ENCODE measurements at places on chromosomes 1 and 21.

DNA sequence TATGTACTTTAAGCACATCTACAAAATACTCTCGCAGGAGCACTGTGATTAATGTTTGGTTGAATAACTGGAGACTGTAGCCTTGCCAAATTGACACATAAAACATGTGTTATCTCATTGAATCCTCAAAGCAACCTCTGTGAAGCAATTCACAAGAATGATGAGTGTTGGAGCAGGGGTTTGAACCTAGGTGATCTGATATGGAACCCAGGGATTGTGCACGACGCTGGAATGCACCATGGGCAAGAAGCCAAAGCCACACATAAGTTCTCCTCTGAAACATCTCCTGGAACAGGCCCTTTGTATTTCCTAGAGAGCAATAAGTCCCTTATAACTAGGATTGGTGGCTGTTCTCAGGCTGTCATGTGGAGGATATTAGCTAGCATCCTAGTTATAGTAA is 124.6 kb upstream of the IVNS1ABP start:
- no peak for DNase-seq

DNA sequence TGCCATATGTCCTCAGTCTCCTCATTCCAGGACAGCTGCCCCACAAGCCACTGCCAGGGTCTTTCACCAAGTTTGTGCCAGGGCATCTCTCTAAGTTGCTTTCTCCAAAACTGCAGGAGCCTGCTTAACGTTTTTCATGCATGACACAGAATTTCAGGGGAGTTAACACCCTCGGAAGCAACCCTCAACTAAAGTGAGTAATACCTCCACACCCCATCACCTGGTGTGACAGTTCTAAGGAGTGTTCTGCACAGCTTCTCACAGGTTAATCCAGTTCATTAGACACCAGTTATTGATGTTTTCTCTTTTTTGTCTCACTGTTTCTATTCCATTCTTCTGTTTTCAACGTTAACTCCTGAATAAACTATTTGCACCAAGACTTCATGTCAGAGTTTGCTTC is 115.0 kb downstream of the BACH1 start:
- DNase-seq, result no peak

- no peak for DNase-seq
These were observed 4.0 kb downstream of the SF3B4 start for GRCh38 chr1:149923626-149924025.

DNA sequence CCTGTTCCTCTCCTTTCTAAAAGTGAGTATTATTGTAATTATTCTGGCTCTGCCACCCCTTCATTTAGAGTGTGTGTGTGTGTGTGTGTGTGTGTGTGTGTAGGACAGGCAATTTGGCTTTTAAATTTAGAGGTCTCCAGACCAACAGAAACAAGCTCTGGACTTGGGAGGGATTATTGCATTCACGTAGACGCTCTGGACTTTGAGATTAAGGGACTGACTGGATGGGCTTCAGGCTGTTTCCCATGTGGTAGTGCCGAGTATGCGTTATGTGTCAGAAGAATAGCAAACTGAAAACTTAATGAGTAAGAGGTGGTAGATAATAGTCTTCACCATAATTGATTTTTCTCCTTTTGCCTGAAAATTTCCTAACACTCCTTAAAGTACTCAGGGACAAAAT is 281.9 kb downstream of the USP25 start:
- DNase-seq, result no peak

GRCh38 chr1:52683367-52683940 is 14.7 kb downstream of the COA7 start:
- no peak for DNase-seq

- no peak for DNase-seq
These were observed 30.6 kb upstream of the COL6A1 start for GRCh38 chr21:45950740-45951515.

DNA sequence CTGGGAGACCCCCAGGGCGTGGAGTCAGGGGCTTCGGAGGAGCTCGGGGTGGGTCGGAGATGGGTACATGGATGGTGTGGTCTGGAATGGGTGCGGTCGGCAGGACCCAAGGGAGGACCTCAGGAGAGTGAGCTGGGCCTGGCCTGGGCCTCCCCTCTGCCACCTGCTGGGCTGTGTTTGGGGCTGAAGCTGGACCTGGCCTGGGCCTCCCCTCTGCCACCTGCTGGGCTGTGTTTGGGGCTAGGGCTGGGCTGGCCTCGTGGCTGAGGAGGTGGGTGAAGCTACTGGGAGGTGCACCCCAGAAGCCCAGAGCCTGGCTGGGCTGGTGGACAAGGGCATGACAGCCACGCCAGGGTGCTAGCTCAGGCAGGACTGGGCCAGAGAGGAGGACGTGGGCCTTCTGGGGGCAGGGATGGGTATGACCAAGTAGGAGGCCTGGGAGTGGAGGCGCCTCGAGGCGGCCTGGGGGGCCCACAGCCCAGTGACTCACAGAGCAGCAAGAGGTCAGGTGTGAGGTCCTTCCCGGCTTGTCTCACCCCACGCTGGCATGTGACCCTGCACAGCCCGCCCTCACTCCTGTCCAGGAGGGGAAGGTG is 14.5 kb downstream of the SAMD11 start:
- no peak for DNase-seq

DNA sequence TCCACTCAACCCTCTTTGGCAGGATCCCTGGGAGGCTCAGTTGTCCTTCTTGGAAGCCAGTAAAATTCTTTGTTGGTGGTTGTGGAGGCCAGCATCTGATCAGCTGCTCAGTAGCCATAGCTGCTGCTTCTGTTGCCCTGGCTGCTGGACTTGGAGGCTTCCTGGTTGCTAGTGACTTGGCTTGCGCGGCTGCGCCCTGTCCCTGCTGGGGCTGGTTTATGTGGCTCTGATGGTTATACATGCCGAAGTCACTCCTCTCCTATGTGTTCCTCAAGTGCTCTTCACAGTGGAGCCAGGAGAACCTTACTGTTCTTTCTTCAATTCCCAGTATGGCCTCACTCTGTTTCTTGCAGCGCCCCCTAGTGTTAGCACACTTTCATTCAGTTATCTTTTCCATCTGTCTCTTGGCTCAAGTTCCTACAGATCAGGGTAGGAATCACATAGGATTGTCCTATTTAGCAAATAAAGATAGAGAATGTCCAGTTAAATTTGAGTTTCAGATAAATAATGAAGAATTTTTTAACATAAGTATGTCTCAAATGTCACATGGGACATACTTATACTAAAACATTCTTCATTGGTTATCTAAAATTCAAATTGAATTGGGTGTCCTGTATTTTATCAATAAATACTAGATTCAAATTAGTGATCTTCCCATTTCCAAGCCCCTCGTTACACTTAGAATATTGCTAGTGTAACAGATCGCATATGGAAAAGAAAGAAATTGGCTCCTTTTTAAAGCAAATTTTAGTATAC is 176.5 kb downstream of the TGFB2 start:
- DNase-seq, result peak; percentile 10

DNA sequence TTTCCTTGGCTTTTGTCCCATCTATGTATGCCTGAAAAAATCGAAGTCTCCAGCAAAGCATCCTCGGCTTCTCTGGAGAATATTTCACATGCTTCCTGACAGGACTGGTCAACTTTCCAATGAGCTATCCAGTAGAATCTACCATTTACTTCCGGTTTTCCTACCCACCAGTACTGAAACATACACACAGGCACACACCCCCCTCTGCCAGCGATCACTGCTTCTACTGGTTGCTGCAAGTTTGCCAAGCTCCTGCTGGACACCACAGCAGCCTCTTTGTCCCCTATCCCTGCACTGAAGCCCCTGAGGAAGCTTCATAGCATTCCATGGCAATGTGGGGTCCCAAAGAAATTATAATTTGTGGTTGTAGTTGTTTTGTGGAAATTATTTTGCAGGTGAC is 536.8 kb downstream of the MATN1 start:
- DNase-seq, result no peak

GRCh38 chr1:100882698-100883097 is 11.9 kb downstream of the EXTL2 start:
- no peak for DNase-seq

GRCh38 chr1:79460773-79461436 is 454.4 kb upstream of the ADGRL4 start:
- no peak for DNase-seq

DNA sequence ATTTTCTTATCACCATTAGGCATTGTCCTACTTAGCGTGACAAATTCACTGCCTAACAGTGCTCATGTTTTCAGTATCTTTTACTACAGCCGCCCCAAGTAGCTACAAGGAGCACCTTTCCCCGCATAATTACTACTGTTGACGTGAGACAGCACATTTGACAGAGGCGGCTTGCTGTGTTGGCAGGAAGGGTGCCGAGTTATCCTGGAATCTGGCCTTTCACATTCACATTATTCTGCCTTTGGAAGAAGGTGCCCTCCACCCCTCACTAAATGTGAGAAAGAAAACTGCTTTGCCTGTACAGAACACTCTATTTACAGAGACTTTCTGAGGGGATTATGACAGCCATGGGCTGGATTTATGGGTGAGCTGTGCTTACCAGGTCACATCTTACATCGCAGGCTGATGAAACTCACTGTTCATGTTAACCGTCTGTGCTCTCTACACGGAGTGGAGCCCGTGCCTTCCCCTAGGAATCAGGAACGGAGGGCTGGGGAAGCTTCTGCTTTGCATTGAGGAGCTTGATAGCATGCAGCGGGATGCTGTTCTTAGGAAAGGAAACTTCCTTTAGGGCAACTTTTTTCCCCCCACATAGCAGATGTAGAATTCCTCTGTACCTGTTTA is 148.0 kb upstream of the ZRANB2 start:
- no peak for DNase-seq

DNA sequence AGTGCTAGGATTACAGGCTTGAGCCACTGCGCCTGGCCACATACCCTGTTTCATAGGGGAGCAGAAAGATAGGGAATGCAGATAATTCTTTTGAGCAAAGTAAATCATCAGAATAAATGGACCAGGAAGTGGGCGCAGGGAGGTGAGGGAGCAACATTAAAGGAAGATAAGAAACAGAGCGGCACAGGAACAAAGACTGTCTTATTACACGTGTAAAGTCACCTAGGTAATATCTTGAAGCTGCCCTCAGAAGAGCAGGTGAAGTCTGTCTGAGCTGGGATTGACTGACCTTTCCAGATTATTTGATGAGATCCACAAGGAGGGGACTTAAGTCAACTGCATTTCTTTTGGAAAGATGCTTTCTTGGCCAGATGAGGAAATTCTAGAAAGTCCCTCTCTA is 7.7 kb downstream of the EPRS1 start:
- DNase-seq, result no peak

- no peak for DNase-seq
These were observed 46.7 kb downstream of the GALNT2 start for GRCh38 chr1:230113593-230114236.

GRCh38 chr1:214259353-214259977 is 21.5 kb upstream of the SMYD2 start:
- no peak for DNase-seq

DNA sequence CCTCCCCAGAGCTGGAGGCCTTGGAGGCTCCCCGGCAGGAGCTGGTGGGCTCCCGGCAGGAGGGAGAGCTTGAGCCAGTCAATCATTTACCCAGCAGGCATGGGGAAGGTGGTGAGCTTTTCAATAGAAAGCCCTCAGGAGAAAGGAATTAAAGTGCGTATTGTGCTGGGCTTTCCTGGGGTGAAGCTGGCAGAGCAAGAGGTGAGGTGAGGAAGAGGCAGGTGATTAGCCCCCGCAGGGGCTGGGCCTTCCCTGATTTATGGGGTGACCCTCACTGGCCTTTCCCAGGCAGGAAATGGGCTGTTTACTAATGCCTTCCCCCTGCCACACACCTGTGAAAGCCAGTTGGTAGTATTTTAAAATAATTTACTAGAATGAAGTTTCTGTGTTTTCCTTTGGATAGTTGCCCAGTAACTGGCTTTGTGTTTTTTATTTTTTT is 25.8 kb downstream of the CLDN14 start:
- DNase-seq, result no peak

GRCh38 chr1:150549496-150550221 is 451 bp downstream of the ADAMTSL4 start:
- no peak for DNase-seq

GRCh38 chr1:212467843-212468482 is 35.2 kb downstream of the NENF start:
- no peak for DNase-seq

DNA sequence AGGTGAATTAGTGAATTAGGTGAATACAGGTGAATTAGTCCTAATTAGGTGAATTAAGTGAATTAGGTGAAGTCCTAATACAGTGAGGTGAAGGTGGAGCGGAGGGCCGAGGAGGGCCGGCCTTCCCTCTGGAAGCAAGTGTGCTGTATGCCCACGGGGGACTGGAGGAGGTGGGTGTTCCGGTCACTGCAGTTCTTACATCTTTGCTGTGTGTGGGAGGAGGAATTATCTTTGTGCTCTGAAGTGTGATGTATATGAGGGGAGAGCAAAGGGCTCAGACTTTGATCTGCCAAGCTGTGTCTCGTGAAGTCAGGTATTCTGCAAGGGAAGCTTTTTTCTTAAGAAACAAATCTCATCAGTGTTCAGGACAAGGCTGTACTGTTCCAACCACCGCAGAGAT is 45.4 kb downstream of the AGPAT3 start:
- no peak for DNase-seq

GRCh38 chr1:18943162-18943561 is 13.3 kb downstream of the IFFO2 start:
- DNase-seq, result no peak

GRCh38 chr1:27109103-27109822 is 45.7 kb downstream of the SLC9A1 start:
- DNase-seq, result no peak

- no peak for DNase-seq
These were observed 27.2 kb downstream of the DPH5 start for GRCh38 chr1:100998426-100998825.

GRCh38 chr1:243791586-243792267 is 58.3 kb downstream of the AKT3 start:
- DNase-seq, result no peak

DNA sequence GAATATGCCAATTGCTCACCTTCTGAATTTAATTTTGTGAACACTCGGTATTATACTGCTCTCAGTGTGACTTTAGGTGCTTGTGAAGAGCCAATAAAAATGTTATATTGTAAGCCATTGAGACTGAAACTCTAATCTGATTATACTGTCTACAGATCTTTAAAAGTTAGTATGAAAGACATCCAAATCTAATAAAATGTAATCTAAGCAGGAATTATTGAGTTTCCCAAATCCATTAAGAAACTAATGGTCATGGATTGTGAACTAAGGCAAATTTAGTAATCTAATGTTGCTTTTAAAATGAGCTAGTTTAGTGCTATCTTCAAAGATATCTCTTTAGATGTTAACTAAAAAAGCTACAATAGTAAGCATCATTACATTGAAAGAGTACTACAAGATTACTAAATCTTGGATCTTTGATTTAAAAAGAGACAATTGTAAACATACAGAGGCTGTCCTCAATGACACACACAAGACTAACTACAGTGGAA is 1132.4 kb upstream of the B3GALT2 start:
- DNase-seq, result no peak

- DNase-seq, result no peak
These were observed 199.1 kb upstream of the KCND3 start for GRCh38 chr1:112188611-112189010.

GRCh38 chr21:21373969-21374368 is 375.8 kb downstream of the NCAM2 start:
- no peak for DNase-seq

- no peak for DNase-seq
These were observed 62.7 kb downstream of the CAPN2 start for GRCh38 chr1:223775054-223775453.

- no peak for DNase-seq
These were observed 42.5 kb downstream of the ZBTB40 start for GRCh38 chr1:22494144-22494543.
